ENCODE measurements at places on chromosomes 5 and 9.

- no peak for DNase-seq
Measured at GRCh38 chr9:68979538-68980314, 34.2 kb downstream of the PRKACG start.

GRCh38 chr9:38022995-38023394, 46.0 kb downstream of the SHB start:
- no peak for DNase-seq

DNA sequence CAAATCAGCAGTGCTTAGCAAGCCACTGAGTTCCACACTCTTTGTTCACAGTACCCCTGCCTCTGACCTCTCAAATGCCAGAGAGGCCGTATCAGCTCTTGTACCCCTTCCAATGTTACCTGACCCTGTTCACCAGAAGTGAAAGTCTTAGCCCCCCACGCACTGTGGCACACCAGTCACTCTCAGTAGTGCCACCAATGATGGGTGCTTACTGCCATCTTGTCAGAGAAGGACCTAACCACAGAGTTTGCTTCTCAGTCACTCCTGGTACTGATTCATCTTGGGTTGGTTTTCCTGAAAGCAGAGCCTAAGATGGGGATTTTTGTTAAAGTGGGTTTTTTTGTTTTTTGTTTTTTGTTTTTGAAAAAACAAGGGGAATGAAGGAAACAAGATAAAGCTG, 28.8 kb upstream of the PANK3 start:
- no peak for DNase-seq

DNA sequence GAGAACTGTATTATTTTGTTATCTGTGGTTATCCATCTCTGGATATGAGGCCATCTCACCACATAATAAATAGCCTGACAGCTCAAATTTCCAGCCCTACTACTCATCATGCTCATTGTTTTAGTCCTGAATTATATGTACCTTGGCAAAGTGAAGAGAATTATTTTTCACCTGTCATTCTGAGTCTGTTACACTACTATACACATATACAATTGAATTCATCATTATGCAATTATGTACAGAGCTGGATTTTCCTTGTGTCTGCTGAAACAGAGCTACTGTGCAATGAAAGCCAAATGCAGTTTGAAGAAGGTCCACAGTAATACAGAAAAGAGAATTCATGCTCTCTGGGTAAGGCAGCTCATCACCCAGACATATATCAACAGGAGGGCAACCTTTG, 28.5 kb downstream of the ESM1 start:
- no peak for DNase-seq

DNA sequence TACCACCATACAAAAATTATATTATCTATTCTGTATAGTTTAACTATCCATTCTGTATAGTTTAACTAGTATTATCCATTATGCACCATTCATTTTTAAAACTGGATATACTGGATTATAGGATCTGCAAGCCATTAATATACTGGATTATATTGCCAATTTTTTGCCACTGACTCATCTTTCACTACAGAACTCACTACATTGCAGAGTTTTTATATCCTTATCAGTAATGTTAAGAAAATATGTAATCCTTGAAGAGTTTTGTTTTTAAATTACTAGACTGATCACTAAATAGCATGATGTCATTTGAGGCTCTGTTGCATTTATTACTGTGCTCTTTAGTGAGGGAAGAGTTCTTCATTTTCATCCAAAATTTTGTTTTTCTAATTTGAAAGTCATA, 109.8 kb upstream of the SNX2 start:
- DNase-seq = no peak

- DNase-seq = no peak
Measured at GRCh38 chr5:178080618-178081410, 32.5 kb upstream of the N4BP3 start.

DNA sequence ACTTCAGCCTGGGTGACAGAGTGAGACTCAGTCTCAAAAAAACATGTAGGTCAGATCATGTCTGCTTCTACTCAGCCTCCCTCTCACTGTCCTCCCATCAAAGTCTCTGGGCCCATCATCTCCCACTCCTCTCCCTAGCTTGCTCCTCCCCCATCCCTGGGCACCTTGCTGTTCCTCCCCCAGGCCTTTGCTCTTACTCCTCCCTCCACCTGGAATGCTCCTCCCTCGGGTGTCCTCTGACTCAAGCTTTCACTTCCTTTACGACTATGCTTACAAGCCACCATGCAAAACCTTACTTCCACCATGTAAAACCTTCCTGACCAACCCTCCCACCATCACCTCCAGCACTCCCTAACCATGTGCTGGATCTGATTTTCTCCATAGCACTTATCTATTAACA, 51.5 kb downstream of the MTMR12 start:
- no peak for DNase-seq

GRCh38 chr9:133278161-133279114, 3.4 kb upstream of the ABO start:
- DNase-seq = no peak

DNA sequence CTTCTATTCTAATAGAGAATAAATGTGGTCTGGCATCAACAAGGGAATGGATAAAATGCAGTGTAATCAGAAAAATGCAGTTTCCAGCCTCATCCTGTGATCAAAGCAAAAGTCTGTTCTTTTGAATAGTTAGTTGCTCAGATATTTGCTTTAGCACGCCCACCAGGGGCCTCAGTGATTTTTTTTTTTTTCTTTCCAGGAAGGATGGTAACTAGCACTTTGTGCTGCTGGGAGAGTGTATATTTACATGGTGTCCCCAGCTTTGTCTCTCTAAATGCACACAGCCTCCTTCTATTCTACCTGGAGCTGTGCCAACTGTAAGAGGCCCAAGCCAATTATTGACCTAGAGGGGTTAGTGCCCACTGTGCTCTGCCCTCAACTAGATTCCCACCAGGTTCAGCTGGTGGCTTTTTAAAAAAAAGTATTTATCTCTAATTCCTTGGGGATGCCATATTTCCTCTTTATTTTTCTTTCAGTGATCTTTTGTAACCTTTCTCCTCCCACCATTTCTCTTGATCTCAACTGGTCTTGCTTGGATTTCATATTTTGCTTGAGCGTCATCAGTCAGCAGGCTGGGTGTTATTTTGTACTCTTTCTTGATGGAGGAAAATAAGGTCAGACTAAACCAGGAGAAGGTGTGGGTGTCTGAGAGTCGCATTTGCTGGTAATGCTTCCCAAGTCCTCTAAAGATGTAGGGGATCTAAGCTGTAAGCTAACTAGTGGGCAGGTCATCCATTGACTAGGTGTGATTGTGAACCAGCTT, 193.0 kb upstream of the C9orf72 start:
- no peak for DNase-seq

- DNase-seq = no peak
Measured at GRCh38 chr5:172144291-172144815, 43.7 kb downstream of the STK10 start.

GRCh38 chr9:109599131-109599530, 101.0 kb upstream of the PTPN3 start:
- no peak for DNase-seq

DNA sequence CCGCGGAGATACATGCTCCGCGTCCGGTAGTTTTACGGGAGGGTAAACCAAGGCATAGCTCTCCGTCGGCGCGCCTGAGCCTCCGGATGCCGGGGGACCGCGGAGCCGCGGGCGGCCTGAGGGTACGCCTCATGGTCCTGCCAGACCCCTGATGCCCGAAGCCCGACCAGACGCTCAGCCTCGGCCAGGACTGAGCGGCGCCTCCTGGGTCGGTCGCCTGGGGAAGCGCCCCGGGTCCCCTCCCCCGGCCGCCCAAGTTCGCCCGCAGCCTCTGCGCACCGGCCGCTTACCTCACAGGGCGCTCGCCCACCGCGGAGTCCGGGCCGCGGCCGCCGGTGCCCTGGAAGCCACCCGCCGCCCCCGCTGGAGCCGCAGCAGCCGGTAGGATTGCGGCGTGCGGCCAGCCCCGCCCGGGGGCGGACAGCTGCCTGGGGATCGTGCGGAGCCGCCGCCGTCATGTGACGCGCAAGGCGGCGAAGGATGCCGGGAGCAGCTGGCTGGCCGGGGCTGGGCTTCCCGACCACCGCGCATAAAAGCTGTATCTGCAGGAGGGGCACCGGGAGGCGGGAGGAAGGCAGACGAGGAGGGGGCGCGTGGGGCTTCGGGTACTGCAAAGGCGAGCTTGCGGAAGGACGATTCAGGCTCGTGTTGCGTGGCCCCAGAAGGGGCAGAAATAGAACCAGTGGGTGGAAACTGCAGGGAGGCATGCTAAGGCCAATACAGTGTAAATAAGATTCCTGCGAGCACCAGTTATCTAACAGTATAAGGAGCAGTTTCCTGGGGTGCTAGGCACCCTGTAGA, at the start of gene FBXO10:
Gene FBXO10 (minus strand): TSS at position 460 of the 801 bp plus-strand sequence. CDS start 34,612 bp downstream, outside the sequence.
- no peak for DNase-seq

GRCh38 chr5:134614450-134615085, 18.1 kb downstream of the SAR1B start:
- DNase-seq = no peak

DNA sequence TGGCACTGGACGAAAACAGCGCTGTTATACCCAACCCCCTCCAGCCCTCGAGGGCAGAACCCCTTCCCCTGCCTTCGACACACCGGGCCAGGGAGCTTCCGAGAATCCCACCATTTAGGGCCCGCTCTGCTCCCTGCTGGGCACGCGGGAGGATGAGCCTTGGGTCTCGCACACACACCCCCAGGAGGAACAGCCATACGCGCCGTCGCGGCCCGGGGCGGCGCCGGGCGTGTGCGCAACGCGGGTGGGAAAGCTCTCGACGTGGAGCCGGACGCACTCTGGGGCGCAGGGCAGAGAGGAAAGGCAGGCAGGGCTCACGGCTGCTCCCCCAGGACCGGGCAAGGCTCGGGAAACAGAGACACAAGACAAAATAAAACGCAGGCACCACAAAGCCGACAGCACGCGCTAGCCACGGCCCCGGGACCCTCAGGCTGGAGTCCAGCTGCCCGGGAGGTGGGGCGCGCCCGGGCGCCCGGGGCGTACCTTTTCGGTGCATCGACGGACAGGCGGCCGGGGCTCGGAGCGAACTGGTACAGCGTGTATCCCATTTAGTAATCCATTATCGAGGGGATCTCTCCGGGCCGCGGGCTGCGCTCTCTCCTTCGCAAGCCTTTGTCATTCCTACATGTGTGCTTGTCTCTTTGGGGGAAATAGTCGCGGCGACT, 789 bp downstream of the SEMA6A start:
- no peak for DNase-seq

- DNase-seq = no peak
Measured at GRCh38 chr9:89095761-89096528, 82.7 kb downstream of the SHC3 start.

GRCh38 chr9:134388976-134389375, 62.7 kb downstream of the RXRA start:
- DNase-seq = no peak

GRCh38 chr9:108793573-108793972, 62.2 kb downstream of the ACTL7B start:
- DNase-seq = no peak

DNA sequence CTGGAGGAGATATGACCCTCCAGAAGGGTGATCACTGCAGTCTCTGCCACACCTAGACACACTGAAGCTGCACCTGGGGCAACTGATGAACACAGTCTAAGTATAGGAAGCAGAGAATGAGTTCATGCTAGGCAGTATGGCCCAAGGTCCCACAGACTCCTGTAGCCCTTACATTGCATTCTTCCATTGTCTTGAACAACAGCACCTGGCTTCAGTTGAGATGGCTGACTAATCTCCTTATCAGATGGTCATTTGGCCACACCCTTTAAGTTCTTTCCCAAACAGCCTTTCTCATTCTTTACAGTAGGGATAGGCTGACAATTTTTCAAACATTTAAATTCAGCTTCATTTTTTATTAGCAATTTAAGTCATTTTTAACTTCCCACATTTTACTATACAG, 23.1 kb downstream of the CENPK start:
- DNase-seq = no peak

All from AG04449 (cell line).